ENCODE measurements at places on chromosomes 2 and 18.
A peak's percentile ranks its signal among the peaks of the same experiment; 100 is the strongest.

GRCh38 chr2:69456950-69457445 lies 19.8 kb upstream of the NFU1 start:
- DNase-seq, result no peak

DNA sequence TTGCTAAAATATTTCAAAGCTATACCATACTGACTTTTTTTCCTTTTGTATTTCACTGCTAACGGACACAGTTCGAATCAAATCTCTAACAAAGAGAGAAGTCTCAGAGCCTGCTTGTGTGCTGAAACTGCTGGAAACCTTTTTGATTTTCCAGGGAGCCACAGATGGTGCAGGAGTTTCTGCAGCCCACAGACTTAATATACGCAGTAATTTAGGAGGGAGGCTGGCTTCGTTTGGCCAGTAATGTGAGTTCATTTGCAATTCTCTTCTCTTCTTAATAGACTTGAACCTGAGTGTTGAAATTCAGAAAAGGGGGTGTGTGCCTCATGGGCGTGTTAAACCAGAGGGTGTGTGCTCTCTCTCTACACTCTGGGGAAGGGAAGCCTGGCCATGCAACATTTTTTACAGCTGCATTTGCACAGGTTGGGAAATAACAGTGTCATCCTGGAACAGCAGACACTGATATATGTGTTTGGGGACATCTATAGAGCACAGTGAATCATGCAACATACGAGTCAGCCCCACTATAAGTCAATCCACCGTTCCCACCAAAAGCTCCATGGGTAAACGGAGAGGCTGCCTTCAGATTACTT lies 333.0 kb downstream of the CLIP4 start:
- DNase-seq, result no peak

GRCh38 chr2:165008730-165009315 lies 53.5 kb upstream of the SLC38A11 start:
- DNase-seq, result no peak

GRCh38 chr18:34509879-34510586 lies 200.1 kb upstream of the DTNA start:
- DNase-seq, result no peak

GRCh38 chr2:234968631-234969305 lies 17.0 kb downstream of the SH3BP4 start:
- DNase-seq, result no peak

- DNase-seq, result no peak
These were observed 945.0 kb upstream of the CRIM1 start for GRCh38 chr2:35410431-35411061.

- peak; percentile 11 for DNase-seq
These were observed 296.2 kb upstream of the ZC3H15 start for GRCh38 chr2:186189816-186190215.

GRCh38 chr2:118274841-118275510 lies 186.7 kb downstream of the INSIG2 start:
- no peak for DNase-seq

GRCh38 chr18:26383454-26384270 lies 157.4 kb downstream of the TAF4B start:
- no peak for DNase-seq

DNA sequence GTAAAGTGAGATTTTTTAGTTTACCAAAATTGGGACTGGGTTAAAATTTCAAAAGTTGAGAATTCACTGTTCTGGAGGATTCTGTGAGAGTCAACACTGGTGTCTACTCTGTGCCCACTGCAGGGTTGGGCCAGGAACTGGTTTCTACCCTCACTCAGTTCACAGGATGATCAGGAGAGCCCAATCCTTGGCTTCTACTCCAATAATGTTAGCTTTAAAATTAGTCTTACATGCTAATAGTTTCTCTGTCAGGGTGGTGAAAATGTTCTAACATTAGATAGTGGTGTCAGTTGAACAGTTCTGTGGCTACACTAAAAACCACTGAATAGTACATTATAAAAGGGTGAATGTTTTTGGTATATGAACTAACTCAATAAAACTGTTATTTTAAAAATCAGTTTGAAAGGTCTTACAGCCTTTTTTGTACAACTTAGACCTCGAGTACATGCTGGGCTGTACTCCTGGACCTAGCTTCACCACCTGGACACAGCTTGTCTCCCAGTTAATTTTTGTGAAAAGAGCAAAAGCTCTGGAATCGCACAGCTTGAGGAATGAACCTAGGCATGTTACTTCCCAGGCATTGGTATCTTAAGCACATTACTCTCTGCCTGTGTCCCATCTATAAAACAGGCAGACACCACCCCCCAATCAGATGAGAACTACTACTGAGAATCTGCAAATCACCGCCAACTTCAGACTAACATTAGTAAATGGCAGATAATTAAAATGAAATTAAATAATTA lies 44.4 kb downstream of the ACVR1 start:
- DNase-seq, result no peak

DNA sequence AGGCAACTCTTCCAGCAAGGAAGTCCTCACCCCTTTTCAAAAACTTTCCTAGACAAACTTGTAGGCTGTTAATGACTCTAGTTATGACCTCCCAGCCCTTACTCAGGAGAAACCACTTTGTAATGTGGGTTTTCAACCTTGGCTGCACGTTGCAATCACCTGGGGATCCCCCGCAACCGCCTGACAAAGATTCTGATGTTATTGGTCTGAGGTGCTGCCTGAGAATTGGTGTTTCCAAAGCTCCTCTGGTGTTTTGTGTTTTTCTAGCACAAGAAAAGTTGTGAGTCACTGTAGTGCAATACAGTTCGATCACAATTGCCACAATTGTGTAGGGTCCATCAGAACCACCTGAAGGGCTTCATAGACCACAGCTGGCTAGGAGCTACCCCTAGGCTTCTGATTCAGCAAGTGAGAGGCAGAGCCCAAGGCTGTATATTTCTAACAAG lies 121.6 kb downstream of the SP100 start:
- DNase-seq, result no peak

- DNase-seq, result no peak
These were observed 8.6 kb downstream of the ATG4B start for GRCh38 chr2:241645915-241646645.

- DNase-seq, result no peak
These were observed 500.8 kb upstream of the ZEB2 start for GRCh38 chr2:145020694-145021093.

- no peak for DNase-seq
These were observed 13.4 kb upstream of the LRPPRC start for GRCh38 chr2:44009136-44009735.

DNA sequence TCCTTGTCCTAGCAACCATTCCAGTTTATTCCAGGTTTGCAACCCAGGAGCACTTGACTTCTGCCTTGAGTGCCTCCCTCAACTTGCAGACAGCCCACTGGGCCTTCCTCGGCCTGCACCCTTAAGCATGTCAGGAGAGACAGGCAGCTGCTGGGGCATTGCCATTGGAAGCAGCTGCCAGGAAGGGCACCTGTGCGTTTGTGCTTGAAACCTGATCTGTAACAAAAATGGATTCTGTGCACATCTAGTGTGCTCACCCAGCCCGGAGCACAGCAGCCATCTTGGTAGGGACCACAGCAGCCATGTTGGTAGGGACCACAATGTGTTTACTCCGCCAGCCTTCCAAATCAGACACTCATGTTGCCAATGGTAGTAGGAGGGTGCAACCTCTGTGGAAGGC lies 44.3 kb upstream of the GLI2 start:
- no peak for DNase-seq

GRCh38 chr2:240624950-240625621 lies at the start of gene GPR35:
TSS of gene GPR35 (plus strand) at chr2:240625480. CDS start at chr2:240629953, 4,473 bp downstream.
- DNase-seq, result no peak

GRCh38 chr2:194870974-194871535 lies 786.0 kb upstream of the SLC39A10 start:
- peak; percentile 90 for DNase-seq

- no peak for DNase-seq
These were observed 65.1 kb upstream of the YWHAQ start for GRCh38 chr2:9695941-9696340.

DNA sequence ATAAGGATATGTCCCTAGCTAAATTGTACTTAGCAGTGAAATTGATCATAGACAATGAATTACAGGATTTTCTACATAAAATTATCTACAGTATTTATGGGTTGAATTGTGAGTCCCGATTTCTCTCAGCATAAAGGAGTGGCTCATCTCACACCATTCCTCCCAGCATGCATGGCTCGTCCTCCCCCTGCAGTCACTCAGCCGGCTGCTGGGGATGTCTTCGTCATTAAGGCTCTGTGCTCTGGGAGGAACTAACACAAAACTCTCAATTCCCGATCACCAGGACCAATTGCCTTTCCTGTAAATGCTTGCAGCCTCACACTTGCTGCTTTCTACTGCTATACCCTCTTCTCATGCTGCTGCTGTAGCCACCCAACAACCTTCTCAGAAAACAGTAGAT lies 75.9 kb downstream of the TXNL1 start:
- DNase-seq, result no peak

DNA sequence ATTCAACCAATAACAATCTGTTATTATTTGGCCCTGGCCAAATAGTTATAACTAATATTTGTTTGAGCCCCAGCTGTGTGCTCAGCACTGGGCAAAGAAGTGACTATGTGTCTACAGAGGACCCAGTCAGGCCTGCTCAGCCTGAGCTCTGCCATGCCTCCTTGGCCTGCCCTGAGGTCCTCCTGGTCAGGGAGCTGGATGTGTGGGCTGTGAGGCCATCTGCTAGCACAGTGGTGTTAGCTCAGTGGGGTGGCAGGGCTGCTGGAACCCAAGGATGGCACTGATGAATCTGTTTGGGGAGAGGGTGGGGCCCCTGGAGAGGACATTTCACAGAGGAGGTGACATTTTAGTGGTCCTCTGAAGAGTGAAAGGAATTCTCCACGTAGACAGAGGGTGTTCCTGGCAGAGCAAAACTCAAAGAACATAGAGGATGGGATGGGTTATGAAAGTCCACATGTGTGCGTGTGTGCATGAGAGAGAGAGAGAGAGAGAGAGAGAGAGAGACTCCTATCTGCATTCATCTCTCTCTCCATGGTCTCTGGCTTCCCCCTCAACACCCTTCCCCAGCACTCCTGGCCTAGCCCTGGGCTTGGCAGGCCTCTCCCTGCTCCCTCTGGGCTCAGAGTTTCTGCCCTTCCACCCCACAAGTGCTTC lies 21.2 kb upstream of the ATOH8 start:
- DNase-seq, result no peak

DNA sequence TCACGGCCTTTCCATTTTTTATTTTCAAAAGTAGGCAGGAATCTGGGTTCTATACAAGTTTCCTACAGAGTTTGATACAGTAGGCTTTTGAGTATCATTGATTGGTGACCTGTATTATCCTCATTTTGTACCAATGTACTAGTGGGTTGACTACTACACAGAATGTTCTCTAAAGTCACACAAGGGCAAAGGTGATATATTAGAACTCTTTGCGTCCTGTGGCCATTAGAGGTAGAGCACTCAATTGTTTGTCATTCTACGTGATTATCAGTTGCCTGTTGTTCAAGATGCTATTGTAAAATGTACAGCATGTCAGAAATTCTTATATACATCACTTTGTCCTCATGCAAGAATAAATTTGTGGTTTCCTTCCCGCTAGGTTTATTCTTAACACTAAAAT lies 24.8 kb downstream of the WDR75 start:
- DNase-seq, result no peak

GRCh38 chr18:54883816-54884604 lies 55.7 kb downstream of the RAB27B start:
- no peak for DNase-seq

DNA sequence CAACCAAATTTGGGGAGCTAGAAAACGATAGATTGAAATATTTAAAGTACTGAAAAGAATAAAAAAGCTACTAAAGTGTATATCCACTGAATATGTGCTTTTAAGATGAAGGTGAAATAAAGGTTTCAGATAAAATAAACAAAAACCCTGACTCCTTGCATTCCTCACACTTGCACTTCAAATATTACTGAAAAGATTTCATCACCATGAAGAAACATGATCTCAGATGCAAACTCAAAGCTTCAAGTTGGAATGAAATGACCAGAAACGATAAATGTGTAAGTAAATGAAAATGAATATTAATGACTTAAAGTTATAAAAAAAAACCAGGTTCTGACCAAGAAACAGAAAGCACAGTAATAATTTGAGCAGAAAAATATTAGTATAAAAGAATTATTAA lies 1246.0 kb upstream of the ACVR2A start:
- no peak for DNase-seq

GRCh38 chr2:31886700-31887099 lies 124.1 kb downstream of the MEMO1 start:
- DNase-seq, result no peak

- no peak for DNase-seq
These were observed 659.5 kb downstream of the TSN start for GRCh38 chr2:122414902-122415301.

- no peak for DNase-seq
These were observed 42.1 kb downstream of the SRBD1 start for GRCh38 chr2:45568935-45569334.

- no peak for DNase-seq
These were observed 1.6 kb downstream of the OSR1 start for GRCh38 chr2:19356545-19357401.

DNA sequence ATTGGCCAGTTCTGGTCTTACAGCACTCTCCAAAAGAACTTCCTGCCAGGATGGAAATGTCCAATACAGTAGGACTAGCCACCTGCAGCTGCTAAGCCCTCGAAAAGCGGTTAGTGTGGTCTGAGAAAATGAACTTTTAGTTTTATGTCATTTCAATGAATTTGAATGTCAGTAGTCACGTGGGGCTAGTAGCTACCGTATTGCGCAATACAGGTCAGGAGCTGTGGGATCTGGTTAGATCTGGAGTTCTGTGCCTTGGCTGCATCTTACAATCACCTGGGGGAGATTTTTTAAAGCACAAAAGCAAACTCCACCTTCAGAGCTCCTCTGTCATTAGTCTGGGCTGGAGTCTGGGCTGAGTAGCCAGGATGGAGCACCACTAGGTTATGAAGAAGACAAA lies 35.9 kb downstream of the C1QL2 start:
- no peak for DNase-seq

DNA sequence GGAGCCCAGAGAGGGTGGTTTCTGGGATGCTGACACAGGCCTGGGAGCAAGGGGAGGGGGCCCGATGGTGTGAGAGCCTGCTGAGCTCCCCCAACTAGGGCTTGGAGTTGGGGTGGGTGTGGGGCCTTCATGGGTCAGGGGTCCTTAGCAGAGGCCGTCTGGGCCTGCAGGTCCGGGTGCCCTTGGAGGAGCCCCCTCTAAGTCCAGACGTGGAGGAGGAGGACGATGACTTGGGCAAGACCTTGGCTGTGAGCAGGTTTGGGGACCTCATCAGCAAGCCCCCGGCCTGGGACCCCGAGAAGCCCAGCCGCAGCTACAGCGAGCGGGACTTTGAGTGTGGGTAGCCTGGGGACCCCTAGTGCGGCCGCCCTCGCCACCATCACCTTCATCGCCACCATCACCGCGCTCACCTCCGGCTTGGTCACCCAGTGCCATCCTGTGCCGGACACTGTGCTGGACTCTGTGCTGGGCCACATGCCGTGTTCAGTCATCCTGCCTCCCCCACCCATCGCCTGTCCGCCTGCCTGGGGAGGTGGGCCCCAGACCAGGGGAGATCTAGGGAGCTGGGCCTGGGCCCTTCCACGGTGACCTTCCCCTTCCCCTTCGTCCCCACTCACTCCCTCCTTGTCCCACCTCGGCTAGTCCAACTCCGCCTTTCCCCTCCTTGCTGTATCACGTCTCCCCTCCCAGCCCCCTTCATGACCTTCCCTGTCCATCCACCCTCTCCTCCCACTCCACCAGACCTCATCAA lies 980 bp downstream of the SLC4A3 start:
- no peak for DNase-seq

Data from NCI-H524 treated with DMSO at 0.1 percent for 48 hours (cell line).